ENCODE measurements at places on chromosomes 3 and 15.

DNA sequence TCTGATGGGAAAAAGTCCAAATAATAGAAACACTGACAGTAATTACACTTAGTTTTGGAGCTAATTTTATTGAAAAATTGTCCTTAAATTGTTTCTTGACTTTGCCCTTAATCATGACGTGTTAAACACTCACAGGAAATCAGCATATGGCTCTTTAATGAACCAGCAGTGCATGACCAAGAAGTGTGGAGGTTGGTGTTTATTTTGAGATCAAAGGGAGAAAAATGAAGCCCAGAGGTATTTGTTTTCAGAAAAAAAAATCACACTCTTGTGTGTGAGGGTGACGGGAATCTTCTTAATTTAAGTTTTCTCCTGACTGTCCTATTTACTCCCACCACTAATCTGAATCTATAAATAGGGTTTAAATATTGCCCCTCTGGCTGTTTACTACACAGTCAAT, 28.8 kb upstream of the SYNM start:
- DNase-seq = peak; percentile 24

DNA sequence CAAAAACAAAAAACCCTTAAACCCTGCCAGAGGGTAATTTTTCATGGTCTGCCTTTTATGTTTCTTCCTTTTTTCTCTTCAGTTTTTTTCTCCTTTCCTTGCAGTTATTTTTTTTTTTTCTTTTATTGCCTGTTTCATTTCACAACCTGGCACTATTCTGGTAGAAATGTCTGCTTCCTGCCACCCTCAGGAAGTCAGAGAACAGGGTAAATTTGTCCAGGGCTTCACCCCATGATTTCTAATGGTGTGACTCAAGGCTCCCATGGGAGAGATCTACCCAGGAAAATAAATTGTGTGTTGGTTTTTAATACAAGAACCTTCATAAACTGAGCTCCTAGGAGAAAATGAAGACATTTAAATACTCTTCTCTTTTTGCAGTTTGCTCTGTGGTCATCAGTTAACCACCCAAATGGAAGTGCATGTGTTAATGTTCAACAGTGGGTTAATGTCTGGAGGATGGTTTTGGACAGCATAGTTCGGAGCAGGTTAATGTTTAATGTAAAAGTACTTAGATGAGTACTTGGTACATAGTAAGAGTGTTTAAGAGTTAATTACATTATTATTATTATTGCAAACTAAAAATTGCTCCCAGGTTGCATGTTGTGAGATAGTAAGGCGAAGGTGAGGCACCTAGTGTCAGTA, 45.9 kb downstream of the CGNL1 start:
- no peak for DNase-seq

GRCh38 chr15:71891026-71891425, 80.7 kb downstream of the NR2E3 start:
- no peak for DNase-seq

GRCh38 chr3:25661694-25662437, 2.8 kb downstream of the TOP2B start:
- no peak for DNase-seq

DNA sequence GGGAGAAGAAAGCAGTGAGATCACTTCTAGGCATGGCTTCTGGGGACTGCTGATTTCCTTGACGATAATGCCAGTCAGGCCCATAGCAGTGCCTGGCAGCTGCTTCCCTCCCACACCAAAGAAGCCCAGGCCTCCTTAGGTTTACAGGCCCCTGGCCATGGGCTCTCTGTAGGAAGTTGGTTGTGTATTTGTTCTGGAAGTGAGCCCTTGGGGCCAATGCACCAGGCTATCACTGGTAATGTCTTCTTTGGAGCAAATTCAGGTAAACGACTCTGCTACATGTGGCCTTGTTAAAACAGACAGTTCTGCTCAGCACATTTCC, 89.3 kb downstream of the CCNL1 start:
- DNase-seq = no peak

DNA sequence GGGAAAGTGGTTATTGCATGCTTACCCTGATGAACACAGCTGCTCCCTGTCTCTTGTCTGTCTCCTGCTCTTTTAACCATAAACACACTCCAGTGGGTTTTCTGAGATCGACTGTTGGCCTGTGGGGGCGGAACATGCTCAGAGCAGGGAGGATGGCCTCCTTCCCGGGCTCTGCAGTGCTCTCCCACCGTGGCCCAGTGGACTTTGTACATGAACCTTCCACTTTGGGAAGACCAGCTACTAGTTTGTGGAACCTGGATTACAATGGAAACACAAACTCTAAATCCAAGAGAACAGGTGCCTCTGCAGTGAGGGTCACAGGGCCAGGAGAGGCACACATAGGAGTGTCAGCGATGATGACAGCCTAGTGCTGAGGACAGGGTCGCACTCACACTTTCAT, 56.5 kb downstream of the KLF13 start:
- no peak for DNase-seq

Data from NCI-H524 treated with DMSO at 0.1 percent for 48 hours (cell line).